Diencephalon (tissue), 1 donor: ENCODE measurements at places on chromosomes 12 and 14. TPM values are rescaled to one million over a fixed set of nuclear protein-coding genes. Genes with fewer than 3 reads are reported as not detected.

The GPR68 gene
- 8.1 TPM for total RNA-seq

The KERA gene
- 0.23 TPM for total RNA-seq

The COX8C gene
- total RNA-seq = not detected

The MAP1LC3B2 gene
- total RNA-seq = 2.1 TPM

The AQP2 gene
- total RNA-seq = not detected

The RILPL2 gene
- total RNA-seq = 1.8 TPM

The SYCP3 gene
- 0.46 TPM for total RNA-seq

The ATG101 gene
- 30.7 TPM for total RNA-seq

The DDX23 gene
- 56.5 TPM for total RNA-seq

The ADAMTS20 gene
- 0.46 TPM for total RNA-seq

The SLC5A8 gene
- total RNA-seq = 0.46 TPM

The BBOF1 gene
- 16.1 TPM for total RNA-seq

The ACIN1 gene
- total RNA-seq = 91.8 TPM

The RFX4 gene
- total RNA-seq = 16.8 TPM

The STAT6 gene
- total RNA-seq = 8.1 TPM

The RNASE7 gene
- total RNA-seq = not detected
